ENCODE measurements at places on chromosomes 7 and 10. TPM values are rescaled to one million over a fixed set of nuclear protein-coding genes. Genes with fewer than 3 reads are reported as not detected.
A peak's percentile ranks its signal among the peaks of the same experiment; 100 is the strongest.

DNA sequence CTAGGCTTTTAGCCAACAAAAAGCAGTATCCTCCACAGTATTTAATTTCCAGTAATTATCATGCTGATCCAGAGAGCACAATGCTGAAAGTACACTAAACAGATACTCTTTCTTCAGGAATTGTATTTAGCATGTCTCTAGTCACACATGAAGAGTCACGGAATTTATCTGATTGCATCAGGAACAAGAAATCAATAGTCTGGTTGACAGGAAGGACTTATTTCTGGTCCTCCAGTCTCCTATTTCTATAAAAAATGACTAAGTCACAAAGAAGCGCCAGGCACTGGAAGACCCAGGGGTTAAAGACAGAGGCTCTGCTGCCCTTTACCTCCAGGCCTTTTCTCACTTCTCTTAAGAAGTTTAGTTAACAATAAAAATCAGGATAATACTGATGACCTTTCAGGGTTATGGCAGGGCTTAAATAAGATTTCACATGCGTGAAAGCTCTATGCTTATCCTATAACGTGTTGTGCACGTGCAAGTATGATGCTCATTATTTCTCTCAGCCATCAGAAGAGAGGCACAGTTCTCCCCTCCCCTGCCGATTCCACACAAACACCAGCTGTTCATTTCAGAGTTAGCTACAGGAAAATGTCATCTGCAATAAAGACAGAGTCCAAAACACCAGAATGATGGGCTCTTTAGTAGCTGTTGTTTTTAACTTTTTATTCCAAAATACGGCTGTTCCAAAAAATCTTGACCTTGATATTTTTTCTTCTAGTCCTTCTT lies 36.9 kb downstream of the SLC26A4 start:
- no peaks in the 10 kb centered on the region for H3K36me3 ChIP-seq

DNA sequence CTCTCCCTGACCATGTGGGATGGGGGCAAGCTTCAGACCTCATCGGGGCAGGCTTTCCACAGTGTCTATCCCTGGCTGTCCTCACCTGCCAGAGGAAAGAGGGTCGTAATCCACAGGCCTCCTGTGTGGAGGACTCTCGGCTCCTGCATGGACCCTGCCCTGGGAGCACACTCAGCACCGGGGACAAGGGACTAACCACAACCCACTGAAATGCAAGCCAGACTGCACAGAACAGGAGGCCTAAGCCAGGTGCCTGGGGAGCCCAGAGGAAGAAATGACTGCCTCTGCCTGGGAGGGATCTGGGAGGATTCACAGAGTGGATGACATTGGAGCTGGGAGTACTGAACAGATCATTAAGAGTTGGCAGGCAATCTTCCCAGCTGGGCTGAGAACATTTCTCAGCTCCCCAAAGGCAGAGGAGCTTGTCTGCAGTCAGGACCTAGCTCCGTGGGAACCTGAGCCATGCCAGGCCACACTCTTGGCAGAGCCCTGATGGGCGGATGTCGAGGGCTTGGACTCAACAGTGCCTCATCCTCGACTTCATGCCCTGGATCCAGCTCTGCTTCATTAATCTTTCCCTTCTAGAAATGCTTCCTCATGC lies 213.4 kb downstream of the USP6NL start:
- H3K36me3 ChIP-seq, result no peaks in the 10 kb centered on the region
- no peak overlapping the region for H3K27ac ChIP-seq
- no peak overlapping the region for H3K4me3 ChIP-seq
- peaks cover 2% of the 10 kb centered on the region for H3K4me1 ChIP-seq
- H3K27me3 ChIP-seq, result no peaks in the 10 kb centered on the region
- DNase-seq, result no peak

DNA sequence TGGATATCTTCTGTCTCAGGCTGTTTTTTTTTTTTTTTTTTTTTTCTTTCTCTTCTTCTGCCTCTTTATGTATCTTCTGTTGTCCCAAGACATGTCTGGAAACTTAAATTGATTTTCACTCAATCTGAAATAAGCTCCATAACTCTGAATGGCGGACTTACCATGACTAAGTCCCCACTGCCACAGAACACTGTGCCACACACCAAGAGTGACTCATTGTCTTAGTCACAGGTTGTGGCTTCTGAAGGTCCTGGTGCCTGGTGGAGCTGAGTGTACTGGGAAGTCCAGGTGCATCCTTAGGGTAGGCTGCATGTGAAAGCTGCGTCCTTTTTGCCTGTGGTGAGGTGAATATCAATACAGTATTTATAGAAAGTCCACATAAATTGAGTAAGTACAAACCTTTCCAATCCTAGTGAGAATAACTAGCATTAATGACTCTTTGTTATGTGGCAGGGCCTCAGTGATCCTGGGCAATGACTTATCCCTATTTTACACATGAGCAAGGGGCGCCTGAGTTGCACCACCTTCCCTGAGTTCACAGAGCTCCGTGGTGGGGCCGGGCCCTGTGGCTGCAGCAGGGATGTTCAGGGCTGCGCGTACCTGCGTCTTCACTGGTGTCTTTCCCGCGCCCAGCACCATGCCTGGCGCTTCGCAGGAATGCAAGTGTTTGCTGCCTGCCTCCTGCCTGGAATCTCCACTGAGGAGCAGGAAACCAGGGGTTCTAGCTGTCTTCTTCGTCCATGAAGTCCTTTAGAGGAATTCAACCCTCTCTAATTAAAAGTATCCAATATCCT lies 4.3 kb downstream of the PFKP start:
- H3K36me3 ChIP-seq, result no peaks in the 10 kb centered on the region
- H3K4me3 ChIP-seq, result no peak overlapping the region
- DNase-seq, result no peak
- H3K4me1 ChIP-seq, result peaks cover 4% of the 10 kb centered on the region
- no peak overlapping the region for H3K27ac ChIP-seq

DNA sequence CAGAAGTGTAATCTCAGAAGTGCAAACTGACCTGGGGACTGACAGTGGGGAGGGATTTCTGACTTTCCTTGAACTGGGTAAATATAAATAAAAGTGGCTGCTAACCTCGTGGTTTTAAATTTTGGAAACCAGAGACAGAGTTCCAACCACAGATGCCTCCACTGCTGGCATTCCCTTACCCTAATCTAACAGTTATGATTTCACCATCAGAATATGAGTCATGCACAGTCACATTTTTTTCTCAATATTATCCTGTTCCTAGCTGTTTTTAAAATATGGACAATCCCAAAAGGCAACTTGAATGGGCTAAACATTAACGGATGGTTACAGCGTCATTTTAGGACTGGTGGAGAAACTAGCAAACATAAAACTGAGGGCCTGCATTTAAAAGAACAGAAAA lies 264.3 kb upstream of the INHBA start:
- no peak for DNase-seq
- no peak overlapping the region for H3K4me3 ChIP-seq
- H3K36me3 ChIP-seq, result peaks cover 10% of the 10 kb centered on the region
- no peak overlapping the region for H3K27ac ChIP-seq

DNA sequence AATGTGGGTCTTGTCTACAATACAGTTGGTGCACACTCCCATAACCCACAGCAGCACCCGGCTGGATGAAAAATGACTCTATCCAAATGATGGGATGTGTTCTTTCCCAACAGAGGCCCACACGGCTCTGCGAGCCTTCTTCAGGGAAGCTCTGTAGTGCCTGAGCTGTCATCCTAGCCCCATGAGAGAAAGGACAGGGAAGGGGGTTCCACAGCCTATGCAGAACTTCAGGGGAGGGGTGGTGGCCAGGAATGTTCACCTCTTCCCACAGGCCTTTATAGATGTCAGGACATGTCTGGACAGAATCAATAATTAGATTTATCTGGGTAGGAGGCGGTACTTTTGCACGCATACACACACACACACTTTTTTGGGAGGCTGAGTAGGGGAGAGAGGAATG lies 109.0 kb downstream of the JCAD start:
- no peaks in the 10 kb centered on the region for H3K36me3 ChIP-seq
- H3K4me1 ChIP-seq, result peaks cover 3% of the 10 kb centered on the region
- H3K4me3 ChIP-seq, result no peak overlapping the region
- no peak overlapping the region for H3K27ac ChIP-seq
- DNase-seq, result no peak

IDI2 gene
- not detected for total RNA-seq

- DNase-seq, result no peak
- no peaks in the 10 kb centered on the region for H3K4me1 ChIP-seq
- H3K4me3 ChIP-seq, result no peak overlapping the region
- H3K27ac ChIP-seq, result no peak overlapping the region
- H3K27me3 ChIP-seq, result no peaks in the 10 kb centered on the region
These were observed 31.3 kb upstream of the DAGLB start for GRCh38 chr7:6479067-6479466.

CCL24 gene
- not detected for total RNA-seq

GRCh38 chr10:72344932-72345331 lies 9.8 kb downstream of the DNAJB12 start:
- no peaks in the 10 kb centered on the region for H3K27me3 ChIP-seq
- H3K27ac ChIP-seq, result no peak overlapping the region
- DNase-seq, result no peak
- no peak overlapping the region for H3K4me3 ChIP-seq

DNA sequence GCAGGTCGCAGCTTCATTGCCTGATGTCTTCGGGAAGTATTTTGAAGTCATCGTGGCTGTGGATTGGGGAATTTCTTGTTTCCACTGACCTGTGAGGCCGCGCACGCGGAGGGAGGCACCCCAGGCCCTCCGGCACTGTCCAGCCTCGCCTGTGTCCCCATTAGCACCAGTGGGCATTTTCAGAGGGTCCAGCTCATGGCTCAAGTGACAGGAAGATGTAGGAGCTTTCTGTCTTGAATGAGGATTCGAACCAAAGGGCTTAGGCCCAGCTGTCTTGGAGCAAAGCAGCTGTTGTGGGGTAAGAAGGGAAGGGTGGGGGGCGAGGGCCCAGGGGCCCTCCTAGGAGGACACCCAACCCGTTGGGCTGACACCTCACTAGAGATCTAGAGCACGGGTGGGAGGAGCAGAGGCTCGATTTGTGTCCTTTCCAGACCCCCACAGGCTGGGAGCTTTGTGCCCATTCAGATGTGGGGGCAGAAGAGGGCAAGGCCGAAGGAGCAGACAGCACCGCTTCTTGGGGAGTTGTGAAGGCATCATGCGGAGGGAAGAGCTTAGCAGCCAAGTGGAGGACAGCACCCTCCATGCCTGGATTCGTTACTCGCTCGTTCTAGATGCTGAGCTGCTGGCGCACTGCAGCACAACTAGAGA lies 914 bp downstream of the ZNF37A start:
- no peaks in the 10 kb centered on the region for H3K4me1 ChIP-seq
- peak overlapping the region; percentile 21 for H3K4me3 ChIP-seq
- no peak overlapping the region for H3K27ac ChIP-seq
- no peaks in the 10 kb centered on the region for H3K36me3 ChIP-seq
- DNase-seq, result peak; percentile 43

GDI2 gene
- total RNA-seq, result 368 TPM

SERPINE1 gene
- 5.6 TPM for total RNA-seq

- H3K36me3 ChIP-seq, result no peaks in the 10 kb centered on the region
- H3K4me3 ChIP-seq, result no peak overlapping the region
- H3K4me1 ChIP-seq, result peaks cover 12% of the 10 kb centered on the region
- DNase-seq, result no peak
- H3K27ac ChIP-seq, result no peak overlapping the region
- no peaks in the 10 kb centered on the region for H3K27me3 ChIP-seq
These were observed 123.1 kb downstream of the CLEC2L start for GRCh38 chr7:139646566-139646965.

ASB10 gene
- total RNA-seq, result not detected

GRCh38 chr7:152035817-152036216 lies 10.3 kb downstream of the GALNT11 start:
- no peaks in the 10 kb centered on the region for H3K27me3 ChIP-seq
- peaks cover 1% of the 10 kb centered on the region for H3K4me1 ChIP-seq
- H3K27ac ChIP-seq, result no peak overlapping the region
- H3K36me3 ChIP-seq, result no peaks in the 10 kb centered on the region

DNA sequence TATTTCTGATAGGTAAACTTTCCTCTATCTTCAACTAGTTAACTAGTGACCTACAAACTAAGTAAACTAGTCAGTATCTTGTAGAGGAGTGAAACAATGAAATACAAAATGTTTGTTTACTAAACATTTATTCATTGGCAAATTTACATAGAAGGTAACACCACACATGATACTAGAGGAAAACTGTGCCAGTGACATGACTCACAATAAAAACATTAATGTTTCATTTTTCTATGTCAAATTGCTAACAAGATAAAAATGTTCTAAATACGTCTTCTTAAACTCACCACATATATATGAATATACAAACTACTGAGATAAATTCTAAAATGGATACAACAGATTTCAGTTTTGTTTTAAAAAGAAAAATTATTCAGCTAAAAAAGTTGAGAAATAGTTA lies 471.3 kb downstream of the PARD3 start:
- no peaks in the 10 kb centered on the region for H3K27me3 ChIP-seq
- H3K4me3 ChIP-seq, result no peak overlapping the region
- H3K27ac ChIP-seq, result no peak overlapping the region
- DNase-seq, result no peak

BBS9 gene
- 22.3 TPM for total RNA-seq

OR2F2 gene
- total RNA-seq, result not detected

GRCh38 chr10:57743711-57744110 lies 524.0 kb downstream of the IPMK start:
- no peaks in the 10 kb centered on the region for H3K4me1 ChIP-seq
- H3K27me3 ChIP-seq, result no peaks in the 10 kb centered on the region
- no peak overlapping the region for H3K4me3 ChIP-seq
- no peaks in the 10 kb centered on the region for H3K36me3 ChIP-seq
- DNase-seq, result no peak
- H3K27ac ChIP-seq, result no peak overlapping the region

DNA sequence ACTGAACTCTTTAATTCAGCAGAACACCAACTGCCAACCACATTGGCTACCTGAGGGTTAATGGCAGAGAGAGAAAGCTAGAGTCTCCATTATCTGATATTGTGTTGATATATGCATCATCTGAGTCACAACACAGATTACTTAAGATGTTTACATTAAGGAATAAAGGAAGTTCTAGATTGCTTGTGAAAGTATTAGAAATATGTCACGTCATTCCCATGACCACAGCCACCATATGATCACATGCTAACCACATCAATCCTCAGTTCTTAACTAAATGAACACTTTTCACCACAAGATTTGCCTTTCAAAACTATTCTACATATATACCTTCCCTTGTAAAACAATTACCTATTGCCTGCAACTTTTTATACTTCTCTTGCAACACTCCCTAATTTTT lies 337.9 kb downstream of the FGFR2 start:
- 0 out of 2 replicates have a peak, but pooled peaks cover 2% of the 10 kb centered on the region for H3K27me3 ChIP-seq
- no peak overlapping the region for H3K4me3 ChIP-seq
- no peak overlapping the region for H3K27ac ChIP-seq

DNA sequence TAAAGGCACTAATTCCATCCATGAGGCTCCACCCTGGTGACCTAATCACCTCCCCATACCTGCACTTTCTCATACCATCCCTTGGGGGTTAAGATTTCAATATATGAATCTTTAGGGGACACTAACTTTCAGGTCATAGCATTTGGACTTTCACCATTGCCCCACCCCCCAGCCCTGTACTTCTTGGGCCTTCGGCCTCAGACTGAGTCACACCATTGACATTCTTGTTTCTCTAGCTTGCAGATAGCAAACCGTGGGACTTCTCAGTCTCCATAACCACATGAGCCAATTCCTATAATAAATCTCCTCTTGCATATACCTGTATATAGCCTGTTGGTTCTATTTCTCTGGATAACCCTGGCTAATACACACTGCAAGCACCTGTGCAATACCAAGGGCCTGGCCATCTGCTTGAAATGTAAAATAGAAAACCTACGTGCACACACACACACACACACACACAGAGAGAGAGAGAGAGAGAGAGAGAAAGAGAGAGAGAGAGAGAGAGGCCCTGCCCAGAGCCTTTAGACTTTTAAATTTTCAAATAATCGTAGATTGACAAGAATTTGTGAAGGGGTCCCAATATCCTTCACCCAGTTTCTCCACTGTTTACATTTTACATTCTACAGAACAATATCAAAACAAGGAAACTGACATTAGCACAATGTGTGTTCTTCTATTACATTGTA lies 25.3 kb downstream of the ANXA8 start:
- H3K4me3 ChIP-seq, result no peak overlapping the region
- H3K36me3 ChIP-seq, result no peaks in the 10 kb centered on the region
- DNase-seq, result peak; percentile 10
